ENCODE measurements at places on chromosomes 6 and 20. TPM values are rescaled to one million over a fixed set of nuclear protein-coding genes. Genes with fewer than 3 reads are reported as not detected.
A peak's percentile ranks its signal among the peaks of the same experiment; 100 is the strongest.

WFDC10B gene
- not detected for total RNA-seq

DNA sequence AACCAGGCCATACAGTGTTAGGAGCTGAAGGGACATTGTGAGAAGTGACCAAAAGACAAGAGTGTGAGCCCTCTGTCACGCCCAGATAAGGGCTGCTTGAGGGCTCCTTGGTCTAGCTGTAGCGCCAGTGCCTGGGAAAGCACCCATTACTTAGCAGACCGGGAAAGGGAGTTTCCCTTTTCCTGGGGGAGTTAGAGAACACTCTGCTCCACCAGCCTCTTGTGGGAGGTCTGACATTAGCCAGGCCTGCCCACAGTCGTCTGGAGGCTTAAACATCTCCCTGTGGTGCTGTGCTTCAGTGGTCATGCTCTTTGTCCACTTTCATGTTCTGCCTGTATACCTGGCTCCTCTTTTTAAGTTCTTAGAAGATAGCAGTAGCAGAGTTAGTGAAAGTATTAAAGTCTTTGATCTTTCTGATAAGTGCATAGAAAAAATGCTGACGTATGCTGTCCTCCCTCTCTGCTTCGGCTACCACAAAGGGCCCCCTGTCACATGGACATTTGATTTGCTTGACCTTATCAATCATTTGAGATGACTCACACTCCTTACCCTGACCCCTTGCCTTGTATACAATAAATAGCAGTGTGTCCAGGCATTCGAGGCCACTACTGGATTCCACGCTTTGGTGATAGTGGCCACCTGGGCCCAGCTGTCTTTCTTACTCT, 201.5 kb upstream of the ECI2 start:
- DNase-seq: peak; percentile 34

SMIM29 gene
- total RNA-seq: 50.5 TPM

DNA sequence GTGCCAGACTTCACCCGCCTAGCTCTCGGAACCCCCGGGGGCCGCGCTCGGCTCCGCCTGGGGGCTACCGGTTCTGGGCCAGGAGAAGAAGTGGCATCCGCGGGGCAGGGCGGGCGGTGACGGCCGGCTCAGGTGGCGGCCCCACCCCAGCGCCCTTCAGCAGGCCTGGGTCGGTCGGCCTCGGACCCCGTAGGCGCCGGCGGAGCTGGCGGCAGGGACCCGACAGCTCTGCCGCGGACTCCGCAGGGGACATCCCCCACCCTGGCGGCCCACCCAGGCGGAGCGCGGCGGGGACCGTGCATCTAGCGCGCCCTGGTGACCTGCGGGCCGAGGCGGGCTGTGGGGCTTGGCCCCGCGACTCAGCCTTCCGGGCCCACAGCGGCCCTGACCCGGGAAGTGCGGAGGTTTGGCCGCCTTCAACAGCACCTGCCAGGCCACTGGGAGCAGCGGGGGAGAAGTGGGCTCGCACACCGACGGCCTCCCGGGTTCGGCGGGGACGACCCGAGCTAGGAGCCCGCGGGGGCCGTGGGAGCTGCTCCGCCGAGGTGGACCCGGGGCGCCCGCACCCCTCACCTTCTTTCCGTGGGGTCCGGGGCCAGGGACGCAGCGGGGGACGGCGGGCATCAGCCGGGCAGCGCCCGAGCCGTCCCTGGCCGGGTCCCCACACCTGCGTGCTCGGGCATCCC, 87.1 kb downstream of the TMEM242 start:
- no peak for DNase-seq

GRCh38 chr20:13271977-13272975, 51.2 kb downstream of the ISM1 start:
- DNase-seq: no peak

DNPH1 gene
- 24.3 TPM for total RNA-seq

PTCRA gene
- total RNA-seq: not detected

BPIFB2 gene
- not detected for total RNA-seq

RIMS4 gene
- total RNA-seq: 0.02 TPM

CST9 gene
- total RNA-seq: not detected

TFAP2C gene
- 7.5 TPM for total RNA-seq

- DNase-seq: no peak
Measured at GRCh38 chr20:43252761-43253160, 63.1 kb upstream of the PTPRT start.

IFNGR1 gene
- 87.3 TPM for total RNA-seq

- DNase-seq: no peak
Measured at GRCh38 chr6:53506872-53507271, 38.0 kb downstream of the GCLC start.

FAM210B gene
- total RNA-seq: 20.0 TPM

DNA sequence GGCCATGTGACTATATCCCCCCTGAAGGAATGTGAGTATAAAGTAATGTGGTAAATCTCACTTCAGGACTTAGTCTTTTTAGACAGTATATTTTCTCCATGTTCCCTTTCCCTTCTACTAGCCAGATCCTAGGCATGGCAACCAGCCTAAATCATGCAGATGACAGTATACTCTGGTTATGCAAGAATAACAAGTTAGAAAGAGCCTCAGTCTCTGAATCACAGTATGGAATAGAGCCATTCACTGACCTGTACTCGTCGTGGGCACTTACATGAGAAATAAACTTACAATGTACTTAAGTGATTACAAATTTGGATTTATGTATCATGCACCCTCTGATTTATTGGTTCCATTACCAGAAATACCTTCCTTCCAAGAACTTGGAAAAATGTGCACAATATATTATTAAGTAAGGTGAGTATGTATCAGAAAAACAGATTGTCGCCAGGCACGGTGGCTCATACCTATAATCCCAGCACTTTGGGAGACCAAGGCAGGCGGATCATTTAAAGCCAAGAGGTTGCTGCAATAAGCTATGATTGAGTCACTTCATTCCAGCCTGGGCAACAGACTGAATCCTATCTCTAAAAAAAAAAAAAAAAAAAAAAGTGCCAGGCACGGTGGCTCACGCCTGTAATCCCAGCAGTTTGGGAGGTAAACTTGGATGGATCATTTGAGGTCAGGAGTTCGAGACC, 25.1 kb upstream of the FAM8A1 start:
- DNase-seq: peak; percentile 78

DNA sequence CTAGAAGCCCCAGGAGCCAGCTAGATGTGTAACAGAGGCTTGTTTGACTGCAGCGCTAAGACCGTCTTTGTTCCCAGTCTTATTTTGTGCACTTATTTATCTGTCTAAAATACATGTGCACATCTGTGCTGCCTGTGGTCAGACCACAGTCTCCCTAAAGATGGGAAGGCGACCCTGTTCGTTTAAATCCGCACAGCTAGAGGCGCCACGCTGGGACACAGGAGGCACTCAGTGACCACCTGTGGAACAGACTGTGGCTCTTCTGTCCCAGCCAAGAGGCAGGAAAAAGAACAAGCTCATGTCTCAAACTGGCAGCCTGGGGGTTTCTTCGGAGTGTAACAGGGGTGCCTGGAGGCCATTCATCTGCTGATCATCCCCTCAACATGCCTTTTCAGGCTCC, 66.8 kb downstream of the CPNE5 start:
- no peak for DNase-seq

LEMD2 gene
- total RNA-seq: 69.2 TPM

DNA sequence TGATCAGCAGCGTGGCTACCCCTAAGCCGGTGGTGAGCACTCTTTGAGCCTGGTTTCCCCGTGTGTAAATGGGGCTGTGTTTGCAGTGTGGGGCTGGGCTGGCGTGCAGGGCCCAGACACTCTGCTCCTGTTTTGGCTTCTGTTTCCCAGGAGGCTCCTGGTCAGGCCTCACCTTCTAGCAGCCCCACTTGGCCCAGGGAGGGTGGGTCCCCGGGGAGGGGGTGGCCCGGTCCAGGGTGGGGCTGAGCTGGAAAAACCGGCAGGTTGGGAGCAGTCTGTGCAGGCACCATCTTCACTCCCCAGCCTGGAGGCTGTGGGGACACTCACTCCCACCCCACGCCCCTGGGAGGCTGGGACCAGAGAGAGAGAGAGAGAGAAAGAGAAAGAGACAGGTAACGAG, 25.3 kb downstream of the CEBPB start:
- DNase-seq: no peak

- no peak for DNase-seq
Measured at GRCh38 chr6:159212525-159213280, 43.5 kb downstream of the FNDC1 start.

All from M059J (cell line).